T-cell (primary cell): ENCODE measurements at places on chromosomes 11 and 22. TPM values are rescaled to one million over a fixed set of nuclear protein-coding genes. Genes with fewer than 3 reads are reported as not detected.

GRCh38 chr11:8328848-8329330, 65.2 kb upstream of the LMO1 start:
- peak; percentile 28 for DNase-seq

- no peak for DNase-seq
These were observed 860.5 kb upstream of the LRRC4C start for GRCh38 chr11:42319921-42320320.

DNA sequence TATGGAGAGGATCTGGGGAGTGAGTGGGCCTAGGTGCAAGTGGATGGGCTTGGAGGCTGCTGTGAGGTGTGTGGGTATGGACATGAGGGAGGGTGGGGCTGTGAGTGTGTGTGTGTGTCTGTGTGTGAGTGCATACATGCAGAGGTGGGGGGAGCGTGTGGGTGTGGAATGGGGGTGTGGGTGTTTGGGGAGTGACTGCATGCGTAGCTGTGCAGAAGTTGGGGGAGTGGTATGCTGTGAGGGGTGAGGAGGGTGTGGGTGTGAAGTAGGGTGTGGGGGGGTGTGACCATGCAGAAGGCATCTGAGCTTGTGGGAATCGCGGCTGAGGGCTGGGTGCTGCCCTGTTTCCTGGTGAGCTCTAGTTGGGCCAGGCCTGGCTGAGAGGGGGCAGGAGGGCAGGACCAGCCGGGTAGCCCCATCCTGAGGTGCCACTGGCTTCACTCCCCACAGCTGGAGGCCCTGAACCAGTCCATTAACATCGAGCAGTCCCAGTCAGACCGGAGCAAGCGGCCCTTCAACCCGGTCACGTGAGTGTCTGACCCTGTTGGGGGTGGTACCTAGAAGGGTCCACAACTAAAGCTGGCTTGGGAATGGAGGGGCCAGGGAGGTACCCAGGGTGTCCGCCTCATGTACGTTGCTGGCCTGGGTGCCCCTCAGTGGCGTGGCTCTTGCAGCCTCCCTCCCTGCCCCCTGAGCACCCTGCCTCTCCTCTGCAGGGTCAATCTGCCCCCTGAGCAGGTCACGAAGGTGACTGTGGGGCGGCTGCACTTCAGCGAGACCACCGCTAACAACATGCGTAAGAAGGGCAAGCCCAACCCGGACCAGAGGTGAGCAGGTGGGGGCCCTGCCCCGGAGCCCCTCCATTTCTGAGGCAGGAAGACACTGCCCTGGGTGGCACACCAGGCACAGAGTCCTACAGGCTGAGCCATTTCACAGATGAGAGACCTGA, 16.5 kb downstream of the TMEM258 start:
- DNase-seq: no peak

The DEFB108B gene
- not detected for total RNA-seq

The SCN4B gene
- not detected for total RNA-seq
